ENCODE measurements at places on chromosomes 6 and 20.
A peak's percentile ranks its signal among the peaks of the same experiment; 100 is the strongest.

- DNase-seq, result no peak
Measured at GRCh38 chr6:124978451-124979293, 16.4 kb downstream of the RNF217 start.

DNA sequence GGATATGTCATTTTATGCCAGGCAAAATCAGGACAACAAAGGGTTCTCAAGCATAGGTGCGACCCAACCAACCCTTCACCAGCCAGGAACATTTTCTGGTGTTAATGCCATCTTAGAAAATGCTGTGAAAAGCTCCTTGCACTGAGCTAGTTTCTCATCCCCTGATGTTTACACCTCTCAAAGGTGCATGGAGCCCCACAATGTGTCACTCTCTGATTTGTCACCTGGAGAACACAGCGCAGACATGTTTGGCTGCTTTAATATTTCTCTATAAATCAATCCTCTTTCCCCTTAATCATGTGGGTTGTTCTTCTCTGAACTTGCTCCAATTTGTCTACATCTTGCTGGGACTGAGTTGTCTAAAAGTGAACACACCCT is 244.3 kb downstream of the TSHZ2 start:
- no peak for DNase-seq

- no peak for DNase-seq
Measured at GRCh38 chr6:17628873-17629272, 28.8 kb downstream of the FAM8A1 start.

- DNase-seq, result peak; percentile 60
Measured at GRCh38 chr6:83051377-83052172, 14.1 kb downstream of the UBE3D start.

GRCh38 chr20:36402708-36403107 is 96.6 kb downstream of the DLGAP4 start:
- no peak for DNase-seq

- DNase-seq, result peak; percentile 96
Measured at GRCh38 chr6:6851059-6851948, 256.5 kb upstream of the RREB1 start.

- peak; percentile 36 for DNase-seq
Measured at GRCh38 chr6:107657755-107658461, 166.2 kb downstream of the SCML4 start.

- DNase-seq, result no peak
Measured at GRCh38 chr20:15328084-15328483, 990.7 kb upstream of the FLRT3 start.

- no peak for DNase-seq
Measured at GRCh38 chr20:24212494-24212893, 223.9 kb upstream of the GGTLC1 start.

DNA sequence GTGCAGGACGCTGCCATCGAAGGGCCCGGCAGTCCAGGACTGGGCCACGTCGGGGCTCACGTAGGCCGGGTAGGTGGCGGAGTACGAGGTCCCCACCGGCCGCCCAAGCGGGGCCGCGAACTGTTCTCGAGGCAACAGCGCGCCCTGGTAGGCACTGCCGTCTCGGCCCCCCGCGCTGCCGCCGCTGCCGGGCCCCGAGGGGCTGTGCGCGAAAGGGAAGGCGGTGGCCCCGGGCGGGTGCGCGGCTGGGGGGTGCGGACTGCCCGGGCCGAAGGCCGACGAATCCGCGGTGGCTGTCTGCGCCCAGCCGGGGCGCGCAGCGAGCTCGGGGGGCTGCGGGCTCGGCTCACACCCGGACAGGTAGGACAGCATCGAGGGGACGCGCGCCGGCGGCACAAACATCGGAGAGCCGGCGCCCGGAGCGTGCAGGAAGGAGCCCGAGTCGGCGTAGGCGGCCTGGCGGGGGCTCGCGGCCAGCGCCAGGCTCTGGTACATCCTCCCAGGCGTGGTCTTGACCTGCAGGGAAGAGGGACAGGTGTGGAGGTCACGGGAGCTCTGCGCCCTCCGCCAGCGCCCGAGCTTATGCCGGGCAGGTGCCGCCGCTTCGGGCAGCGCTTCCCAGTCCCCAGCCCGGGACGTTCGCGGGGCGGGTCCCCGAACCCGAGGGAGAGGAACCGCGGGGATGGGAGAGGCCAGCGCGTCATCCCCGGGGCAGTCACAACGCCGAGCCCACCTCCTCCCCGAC is 596 bp downstream of the GATA5 start:
- no peak for DNase-seq

- DNase-seq, result no peak
Measured at GRCh38 chr6:98932381-98932780, 15.4 kb downstream of the FBXL4 start.

DNA sequence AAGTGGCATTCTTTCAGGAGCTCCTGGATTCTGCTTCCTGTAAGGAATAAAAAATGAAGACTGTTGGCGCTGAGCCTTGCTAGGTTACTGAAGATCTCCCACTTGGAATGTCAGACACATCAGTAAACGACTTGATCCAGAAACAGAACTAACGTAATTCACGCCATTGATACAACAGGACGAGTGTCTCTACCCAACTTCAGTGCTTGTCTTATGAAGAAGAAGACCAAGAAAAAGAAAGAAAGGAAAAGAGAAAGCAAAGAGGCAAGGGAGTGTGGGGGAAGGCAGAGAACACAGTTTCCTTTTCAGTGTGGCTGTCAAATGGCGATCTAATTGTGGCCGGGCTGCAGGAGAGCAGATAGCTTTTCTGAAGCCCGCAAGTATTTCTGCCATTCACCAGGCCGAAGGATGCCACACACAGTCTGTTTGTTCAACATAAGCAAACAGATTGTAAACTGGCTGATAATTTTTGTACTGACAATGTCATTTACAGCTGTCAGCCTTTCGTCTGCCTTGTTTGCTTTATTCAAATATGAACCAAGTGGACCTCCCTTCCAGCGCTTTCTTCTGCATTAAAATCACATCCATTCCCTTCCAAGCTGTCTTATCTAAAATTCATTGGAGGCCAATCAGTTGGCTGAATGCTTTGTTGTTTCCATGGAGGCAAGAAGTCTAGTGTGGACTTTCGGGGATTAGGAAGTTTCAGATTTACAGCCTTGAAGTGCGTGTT is 180.6 kb downstream of the FOXA2 start:
- peak; percentile 26 for DNase-seq

DNA sequence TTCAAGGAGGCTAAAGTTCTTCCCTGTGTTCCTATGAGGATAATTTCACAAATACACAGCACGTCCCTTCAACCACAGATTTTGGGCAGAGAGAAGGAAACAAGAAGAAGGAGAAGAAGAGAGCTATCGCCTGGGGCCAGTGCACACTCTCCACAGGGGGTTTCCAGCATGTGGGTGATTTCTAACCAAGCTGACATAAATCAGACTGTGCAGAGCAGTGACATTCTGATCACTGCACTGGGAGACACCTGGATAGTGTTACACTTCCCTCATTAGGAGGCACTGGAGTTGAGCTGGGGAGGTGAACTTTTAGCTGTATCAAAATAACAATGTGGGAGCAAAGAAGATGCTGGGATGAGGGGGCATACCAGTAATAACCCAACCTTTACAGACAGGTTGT is 71.8 kb upstream of the CENPW start:
- DNase-seq, result no peak

- DNase-seq, result peak; percentile 97
Measured at GRCh38 chr6:52176550-52176949, 9.6 kb upstream of the IL17A start.

GRCh38 chr20:23356203-23356602 is 5.6 kb downstream of the NXT1 start:
- no peak for DNase-seq

DNA sequence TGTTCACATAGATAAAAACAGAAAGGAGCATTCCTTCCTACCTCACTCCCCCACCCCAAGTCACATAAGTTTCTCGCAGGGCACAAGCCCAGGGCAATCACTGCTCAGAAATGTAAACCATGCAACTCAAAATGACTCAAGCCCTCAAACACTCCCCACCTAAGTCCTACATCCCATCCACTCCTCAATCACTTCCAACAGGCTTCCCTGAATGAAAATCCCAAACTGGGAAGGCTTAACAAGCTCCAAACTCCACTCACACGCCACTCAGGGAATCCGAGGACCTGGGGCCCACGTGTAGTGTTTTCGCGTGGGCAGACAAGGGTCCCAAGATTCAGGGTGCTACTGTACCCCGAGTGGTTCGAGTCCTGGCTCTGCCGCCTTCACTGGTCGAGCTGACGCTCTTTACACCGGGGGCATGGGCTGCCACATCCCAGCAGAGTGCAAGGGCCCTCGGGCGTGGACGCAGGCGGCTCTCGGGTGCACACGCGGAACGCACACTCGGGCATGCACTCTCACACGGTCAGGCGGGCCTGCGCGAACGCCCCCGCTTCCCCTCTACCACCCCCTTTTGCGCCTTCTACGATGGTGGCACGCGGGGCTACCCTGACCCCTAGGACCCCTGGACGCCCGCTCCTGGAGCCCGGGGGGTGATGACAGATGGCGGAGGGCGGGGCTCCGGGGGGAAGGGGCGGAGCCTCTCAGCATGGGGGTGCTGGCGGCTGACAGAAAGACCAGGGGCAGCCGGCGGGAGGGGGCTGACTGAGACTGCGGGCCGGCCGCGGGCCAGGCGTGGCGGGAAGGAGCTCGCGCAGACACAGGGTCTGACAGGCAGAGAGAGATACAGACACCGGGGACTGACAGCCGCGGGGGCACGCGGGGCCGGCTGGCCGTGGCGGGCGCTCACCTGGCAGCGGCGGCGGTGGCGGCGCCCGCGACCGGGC is 657 bp downstream of the ZHX3 start:
- peak; percentile 30 for DNase-seq

DNA sequence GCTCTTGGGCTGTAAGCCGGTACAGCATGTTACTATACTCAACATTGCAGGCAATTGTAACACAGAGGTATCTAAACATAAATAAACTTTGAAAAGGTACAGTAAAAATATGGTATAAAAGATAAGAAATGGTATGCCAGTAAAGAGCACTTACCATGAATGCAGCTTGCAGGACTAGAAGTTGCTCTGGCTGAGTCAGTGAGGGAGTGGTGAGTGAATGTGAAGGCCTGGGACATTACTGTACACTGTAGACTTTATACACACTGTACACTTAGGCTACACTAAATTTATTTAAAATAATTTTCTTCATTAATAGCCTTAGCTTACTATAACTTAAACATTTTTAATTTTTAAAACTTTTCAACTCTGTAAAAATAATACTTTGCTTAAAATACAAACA is 37.8 kb upstream of the ANKEF1 start:
- no peak for DNase-seq

GRCh38 chr6:142258757-142259156 is 43.0 kb upstream of the ADGRG6 start:
- no peak for DNase-seq

- no peak for DNase-seq
Measured at GRCh38 chr20:12677925-12678324, 330.8 kb upstream of the SPTLC3 start.

- DNase-seq, result no peak
Measured at GRCh38 chr6:28758818-28759235, 165.0 kb downstream of the TRIM27 start.

DNA sequence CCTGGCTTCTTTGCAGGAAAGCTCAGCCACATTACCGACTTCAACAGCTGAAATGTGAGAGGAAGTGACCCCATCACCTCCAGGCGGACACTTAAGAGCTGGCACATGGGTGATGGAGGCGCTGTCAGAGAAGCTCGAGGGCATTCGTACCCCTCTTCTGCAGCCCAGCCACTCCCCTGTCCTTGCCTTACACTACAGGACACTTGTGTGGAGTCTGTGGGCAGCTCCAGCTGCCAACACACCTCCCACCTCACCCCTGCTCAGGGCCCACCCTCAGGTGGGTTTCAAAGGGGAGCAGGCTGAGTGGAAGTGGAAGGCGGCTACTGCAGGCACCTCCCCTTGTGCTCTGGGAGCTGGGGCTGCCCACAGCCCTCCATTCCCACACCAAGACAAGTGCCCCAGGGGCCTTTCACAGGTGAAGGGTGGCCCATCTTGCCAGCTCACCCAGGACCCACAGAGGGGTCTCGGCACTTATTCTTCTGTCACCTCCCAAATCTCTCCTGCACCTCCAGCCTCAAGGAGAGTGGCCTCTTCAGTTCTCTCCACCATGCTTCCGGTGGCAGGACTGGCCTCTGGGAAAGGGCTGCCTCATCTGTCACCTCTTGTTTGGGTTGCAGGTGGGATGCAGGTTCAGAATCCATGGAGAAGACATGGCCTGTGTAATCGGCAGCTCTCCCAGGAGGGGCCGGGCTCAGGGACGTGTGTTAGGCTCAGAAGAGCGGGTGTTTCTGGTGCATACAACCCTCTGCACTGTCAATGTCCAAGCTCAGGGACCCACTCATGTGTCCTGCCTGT is 49.8 kb downstream of the IRF4 start:
- no peak for DNase-seq

DNA sequence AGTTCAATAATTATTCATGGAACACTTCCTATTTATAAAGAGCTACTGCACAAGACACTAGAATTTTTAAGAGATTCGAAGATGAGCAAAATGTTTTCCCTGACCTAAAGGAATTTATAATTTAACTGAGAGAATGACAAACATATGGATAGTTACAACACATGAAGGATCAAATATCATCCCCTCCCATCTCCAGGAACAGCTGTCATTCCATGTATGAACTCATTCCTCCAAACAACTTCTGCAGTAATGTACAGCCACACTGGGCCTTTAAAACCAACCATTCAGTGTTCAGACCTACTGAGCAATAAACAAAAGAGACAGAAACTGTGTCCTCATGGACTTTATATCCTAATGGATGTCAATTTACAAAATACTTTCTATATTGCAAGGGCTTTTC is 87.8 kb downstream of the KIF16B start:
- DNase-seq, result no peak

GRCh38 chr6:37287519-37288157 is 29.7 kb upstream of the TMEM217 start:
- DNase-seq, result no peak

DNA sequence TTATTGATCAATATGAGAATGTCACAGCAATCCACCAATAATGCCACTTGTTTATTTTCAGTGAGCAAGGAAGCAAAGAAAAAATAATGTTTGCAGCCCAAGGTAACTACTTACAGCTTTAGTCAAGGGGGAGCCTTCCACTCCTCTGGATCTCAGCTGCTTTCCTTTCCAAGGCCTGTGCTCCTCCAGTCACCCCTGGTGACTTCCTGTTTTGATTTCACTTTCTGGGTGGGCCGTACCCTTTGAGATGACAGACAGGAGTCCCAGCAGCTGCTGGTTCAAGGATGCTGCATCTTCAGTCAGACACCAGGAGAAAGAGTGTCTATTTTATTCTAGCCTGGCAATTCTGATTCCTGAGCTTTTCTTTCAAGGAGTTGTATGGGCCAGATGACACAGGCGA is 5.6 kb upstream of the VNN2 start:
- DNase-seq, result no peak

GRCh38 chr6:148828047-148828446 is 81.2 kb downstream of the UST start:
- no peak for DNase-seq

- no peak for DNase-seq
Measured at GRCh38 chr20:23625236-23625964, 12.4 kb downstream of the CST3 start.

- no peak for DNase-seq
Measured at GRCh38 chr6:1075444-1075843, 236.5 kb upstream of the FOXQ1 start.

DNA sequence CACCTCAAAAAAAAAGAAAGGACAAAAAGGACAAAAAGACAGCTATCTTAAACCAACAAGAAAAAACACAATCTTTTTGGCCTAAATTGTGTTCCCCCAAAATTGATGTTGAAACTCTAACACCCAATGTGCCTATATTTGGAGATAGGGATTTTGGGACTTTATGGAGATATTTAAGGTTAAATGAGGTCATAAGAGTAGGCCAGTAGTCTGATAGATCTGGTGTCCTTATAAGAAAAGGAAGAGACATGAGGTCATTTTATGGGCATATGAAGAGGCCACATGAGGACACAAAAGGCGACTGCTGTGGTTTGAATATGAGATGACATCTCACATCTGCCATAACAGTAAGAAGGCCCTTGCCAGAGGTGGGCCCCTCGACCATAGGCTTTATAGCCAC is 49.5 kb downstream of the TRIM38 start:
- DNase-seq, result peak; percentile 7
